ENCODE measurements at places on chromosomes 11 and 22.

- DNase-seq, result no peak
Measured at GRCh38 chr11:64233913-64234586, at the start of gene VEGFB. Gene VEGFB (plus strand): TSS chr11:64234584. CDS start chr11:64234834, 250 bp downstream.

GRCh38 chr11:6586434-6587359 lies 16.7 kb downstream of the RRP8 start:
- no peak for DNase-seq

DNA sequence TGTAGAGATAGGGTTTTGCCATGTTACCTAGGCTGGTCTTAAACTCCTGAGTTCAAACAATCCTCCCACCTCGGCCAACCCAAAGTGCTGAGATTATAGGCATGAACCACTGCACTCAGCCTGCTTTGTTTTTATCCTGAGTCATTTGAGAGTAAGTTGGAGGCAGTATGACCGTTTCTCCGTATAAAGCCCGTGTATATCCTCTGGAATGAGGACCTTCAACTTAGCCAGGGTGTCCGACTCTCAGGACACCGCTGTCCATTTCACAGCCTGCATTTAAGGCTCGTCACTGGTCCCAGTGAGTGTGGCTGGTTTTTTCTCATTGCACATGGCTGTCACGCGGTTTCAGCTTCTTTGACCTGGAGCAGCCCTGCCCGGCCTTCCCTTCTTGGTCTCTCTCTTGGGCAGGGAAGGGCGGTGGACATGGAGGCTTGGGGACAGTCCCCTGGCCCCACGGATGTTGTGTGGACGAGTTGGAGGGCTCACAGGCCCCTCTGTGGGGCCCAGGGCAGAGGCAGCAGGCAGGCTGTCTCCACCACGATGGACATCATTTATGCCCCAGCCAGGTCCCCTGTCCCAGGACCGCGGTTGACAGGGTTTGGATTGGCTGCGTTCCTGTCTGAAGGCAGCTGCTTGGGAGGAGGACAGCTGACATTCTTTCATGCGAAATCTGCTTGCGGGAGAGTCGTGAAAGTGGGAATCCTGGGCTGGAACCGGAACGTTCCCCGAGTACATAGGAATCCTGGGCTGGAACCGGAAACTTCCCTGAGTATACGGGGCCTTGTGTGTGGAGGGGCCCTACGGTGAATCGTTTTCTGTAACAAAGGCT lies 93.3 kb downstream of the KCNQ1 start:
- DNase-seq, result no peak

GRCh38 chr11:93487032-93487483 lies 56.1 kb downstream of the SMCO4 start:
- no peak for DNase-seq

GRCh38 chr11:119937412-119937811 lies 200.5 kb downstream of the TRIM29 start:
- no peak for DNase-seq

DNA sequence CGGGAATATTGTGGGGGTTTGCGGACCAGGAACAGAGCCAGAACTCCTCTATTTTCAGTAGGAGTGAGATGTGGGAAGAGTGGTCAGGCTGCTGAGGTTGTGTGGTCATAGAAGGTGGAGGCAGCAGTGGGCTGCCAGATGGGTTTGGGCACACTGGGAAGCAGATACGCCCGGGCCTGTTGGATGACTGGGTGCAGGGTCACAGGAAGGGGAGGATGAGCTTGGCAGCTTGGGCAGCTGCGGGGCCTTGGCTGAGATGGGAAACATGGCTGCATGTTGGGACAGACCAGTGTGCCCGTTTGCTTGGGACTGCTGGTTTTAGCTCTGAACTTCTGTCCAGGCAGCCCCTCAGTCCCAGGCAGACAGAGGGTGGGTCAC lies 11.4 kb downstream of the SHANK3 start:
- no peak for DNase-seq

DNA sequence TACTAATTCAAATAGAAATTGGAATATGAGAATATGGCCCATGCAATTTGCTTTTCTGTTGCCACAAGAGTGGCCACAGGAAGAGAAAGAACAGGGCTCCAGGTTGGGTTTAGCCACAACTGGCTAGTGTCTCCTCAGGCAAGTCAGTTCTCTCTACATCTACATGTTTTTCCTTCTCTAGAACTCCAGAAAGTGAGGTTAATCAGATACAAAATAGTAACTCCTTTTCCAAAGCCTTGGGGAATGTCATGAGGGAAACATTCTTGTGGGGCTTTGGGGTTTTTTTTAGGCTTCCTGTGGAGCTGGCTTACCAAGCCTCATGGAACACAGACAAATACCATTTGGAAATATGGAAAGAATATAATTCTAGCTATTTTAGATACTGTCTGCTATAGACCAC lies 161.6 kb downstream of the NAV2 start:
- DNase-seq, result no peak

DNA sequence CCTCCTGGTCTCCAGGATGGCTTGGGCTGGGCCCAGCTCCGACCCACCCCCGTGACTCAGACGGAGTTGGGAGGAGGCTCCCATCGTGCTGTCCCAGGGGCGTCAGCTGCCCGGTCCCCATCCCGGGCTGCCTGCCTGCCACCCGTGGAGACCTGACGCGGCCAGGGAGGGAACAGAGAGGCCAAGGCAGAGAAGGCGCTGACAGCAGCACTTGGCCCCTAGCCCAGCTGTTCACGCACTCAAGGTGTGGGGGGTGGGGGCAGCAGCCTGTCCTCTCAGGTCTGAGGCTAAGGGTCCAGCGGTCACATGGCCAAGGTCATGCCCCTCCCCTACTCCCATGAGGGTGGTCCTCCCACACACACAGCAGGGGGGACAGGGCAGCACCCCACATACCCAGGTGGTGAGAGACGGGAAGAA lies 48.6 kb downstream of the ELFN2 start:
- no peak for DNase-seq

GRCh38 chr11:104995001-104995408 lies 26.6 kb upstream of the CASP4 start:
- DNase-seq, result no peak

- DNase-seq, result no peak
Measured at GRCh38 chr11:19922689-19923035, 210.0 kb downstream of the NAV2 start.

DNA sequence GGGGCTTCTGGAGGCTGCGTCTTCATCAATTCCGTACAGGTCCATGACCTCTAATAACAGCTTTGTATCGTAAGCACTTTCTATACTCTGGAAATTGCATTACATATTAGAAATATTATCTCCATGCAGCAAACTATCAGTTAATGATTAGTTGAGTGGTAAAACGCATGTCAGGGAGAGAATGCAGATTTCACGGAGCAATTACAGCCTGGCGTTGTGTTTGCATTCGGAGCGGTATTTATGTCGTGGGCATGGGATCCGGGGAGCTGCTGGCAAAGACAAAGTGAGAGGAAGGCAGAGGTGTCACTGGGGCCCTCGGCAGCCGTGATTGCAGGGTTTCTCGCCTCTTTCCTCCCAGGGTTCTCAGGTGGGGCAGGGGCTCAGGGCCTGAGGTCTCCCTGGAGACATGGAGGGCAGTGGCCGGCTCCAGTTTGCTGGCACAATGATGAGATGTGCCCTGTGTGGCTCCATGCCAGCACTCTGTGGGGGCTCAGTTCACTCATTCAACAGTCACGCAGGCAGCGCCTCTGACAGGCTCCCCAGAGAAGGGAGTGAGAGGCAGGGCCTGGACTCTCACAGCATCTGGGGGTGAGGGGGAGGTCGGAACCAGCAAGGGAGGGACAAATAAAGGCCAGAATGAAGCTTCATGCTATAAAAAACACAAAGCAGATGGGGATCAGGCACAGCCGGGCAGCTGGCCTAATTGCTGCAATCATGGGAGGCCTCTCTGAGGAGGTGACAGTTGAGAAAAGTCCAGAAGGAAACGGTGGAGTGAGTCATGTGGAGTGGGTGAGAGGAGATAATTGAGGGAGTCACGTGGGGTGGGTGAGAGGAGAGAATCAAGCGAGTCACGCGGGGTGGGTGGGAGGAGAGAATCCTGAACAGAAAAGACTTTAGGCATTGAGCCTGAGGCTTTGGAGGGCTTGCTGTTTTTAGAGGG lies 1002.7 kb downstream of the BRD1 start:
- no peak for DNase-seq

DNA sequence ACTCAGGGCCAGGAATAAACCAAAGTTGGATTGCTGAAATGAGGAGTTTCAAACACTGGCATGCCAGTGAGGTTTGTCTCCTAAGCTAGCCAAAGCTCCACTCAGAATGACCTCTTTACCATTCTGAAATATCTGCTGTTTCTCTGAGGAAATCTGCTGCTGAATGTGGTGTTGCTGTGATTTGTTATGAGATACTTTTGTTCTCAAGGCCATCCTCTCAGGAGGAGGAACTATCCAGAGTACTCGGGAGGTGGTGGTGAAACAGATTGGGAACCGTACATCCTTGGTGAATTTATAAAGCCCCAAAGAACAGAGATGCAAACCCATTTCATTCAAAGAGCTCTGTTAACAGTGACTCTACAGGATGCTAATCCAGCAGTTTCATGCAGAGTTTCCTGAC lies 50.5 kb downstream of the BDNF start:
- DNase-seq, result no peak

GRCh38 chr22:27906241-27906640 lies 12.8 kb downstream of the PITPNB start:
- DNase-seq, result no peak

DNA sequence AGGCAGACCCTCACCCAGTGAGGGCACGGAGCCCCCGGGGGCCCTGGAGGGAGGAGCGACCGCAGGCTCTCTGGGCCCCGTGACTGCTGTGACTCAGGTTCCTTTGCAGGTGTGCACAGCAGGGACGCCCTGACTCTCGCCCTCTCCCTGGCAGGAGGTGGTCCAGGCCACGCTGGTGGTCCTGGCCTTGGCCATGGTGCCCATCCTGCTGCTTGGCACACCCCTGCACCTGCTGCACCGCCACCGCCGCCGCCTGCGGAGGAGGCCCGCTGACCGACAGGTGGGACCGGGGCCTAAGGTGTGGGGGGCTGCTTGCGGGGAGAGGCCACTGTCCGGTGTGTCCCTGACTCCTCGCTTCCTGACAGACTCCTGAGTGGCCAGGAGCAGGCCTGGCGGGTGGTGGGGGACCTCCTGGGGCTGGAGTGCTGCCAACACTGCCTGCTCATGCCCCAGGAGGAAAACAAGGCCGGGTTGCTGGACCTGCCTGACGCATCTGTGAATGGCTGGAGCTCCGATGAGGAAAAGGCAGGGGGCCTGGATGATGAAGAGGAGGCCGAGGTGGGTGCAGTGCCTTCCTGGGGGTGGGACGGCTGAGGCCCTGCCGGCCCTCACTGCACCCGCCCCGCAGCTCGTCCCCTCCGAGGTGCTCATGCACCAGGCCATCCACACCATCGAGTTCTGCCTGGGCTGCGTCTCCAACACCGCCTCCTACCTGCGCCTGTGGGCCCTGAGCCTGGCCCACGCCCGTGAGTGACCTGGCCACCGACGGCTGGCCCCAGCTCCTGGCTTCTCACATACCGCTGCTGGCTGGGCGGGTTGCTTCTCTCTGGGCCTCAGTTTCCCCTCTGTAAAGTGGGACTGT lies 10.9 kb downstream of the TCIRG1 start:
- DNase-seq, result no peak

GRCh38 chr22:39997939-39998726 lies 3.4 kb downstream of the FAM83F start:
- DNase-seq, result no peak

DNA sequence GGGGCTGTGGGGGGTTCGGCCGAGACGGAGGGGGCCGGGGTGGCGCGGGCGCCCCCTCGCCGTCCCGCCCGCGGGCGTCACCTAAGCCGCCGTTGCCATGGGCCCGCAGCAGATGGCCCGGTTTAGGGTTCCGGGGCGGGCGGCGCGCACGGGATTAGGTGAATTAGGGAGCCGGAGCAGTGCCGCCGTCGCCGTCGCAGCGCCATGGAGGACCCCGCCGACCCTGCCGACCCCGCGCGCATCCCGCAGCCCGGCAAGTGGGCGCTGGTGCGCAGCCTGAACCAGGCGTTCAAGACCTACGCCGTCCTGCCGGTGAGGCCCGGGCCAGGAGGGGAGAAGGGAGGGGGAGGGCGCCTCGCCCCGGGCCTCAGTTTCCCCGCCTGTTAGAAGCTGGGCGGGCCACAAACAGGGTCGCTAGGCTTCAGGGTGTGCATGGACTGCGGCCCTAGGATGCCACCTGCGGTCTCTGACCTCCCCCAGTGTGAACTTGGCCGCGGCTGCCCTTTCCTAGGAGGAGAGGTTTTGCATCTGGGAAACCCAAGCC lies 10.1 kb downstream of the MYO7A start:
- DNase-seq, result no peak

GRCh38 chr11:76310832-76311595 lies 69.9 kb downstream of the THAP12 start:
- DNase-seq, result no peak

DNA sequence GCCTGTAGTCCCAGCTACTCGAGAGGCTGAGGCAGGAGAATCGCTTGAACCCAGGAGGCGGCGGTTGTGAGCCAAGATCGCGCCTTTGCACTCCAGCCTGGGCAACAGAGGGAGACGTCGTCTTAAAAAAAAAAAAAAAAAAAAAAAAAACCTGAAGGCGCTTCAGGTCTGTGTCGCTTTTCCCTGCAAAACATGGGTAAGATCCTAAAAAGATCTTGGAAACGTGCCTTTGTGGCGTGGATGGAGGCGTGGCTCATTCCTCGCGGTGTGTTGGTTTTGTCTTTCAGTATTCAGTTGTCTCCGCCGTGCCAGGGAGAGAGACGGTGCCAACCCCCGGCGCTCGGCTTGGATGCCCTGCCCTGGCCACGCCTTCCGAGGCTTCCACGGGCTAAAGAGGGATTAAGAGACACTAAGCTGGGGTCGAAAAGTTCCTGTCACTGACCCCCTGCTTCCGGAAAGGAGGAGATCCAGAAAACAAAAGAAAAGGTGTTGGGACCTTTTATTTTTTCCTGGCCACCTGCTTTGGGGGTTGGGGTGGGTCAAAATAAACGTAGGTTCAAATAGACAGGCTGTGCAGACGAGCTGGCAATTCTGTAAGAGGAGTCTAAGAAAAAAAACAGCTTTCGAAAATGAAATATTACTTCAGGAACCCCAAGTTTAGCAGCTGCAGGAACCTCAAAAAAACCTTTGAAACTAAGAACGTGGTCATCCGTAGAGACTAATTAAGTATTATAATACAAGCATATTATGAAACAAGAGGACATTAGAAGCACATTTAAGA lies 1.1 kb upstream of the SLC35F2 start:
- DNase-seq, result no peak

GRCh38 chr11:47329987-47330931 lies 22.2 kb downstream of the MYBPC3 start:
- no peak for DNase-seq

- no peak for DNase-seq
Measured at GRCh38 chr11:29293825-29294224, 723.0 kb downstream of the KCNA4 start.

GRCh38 chr11:61744609-61745156 lies 7.8 kb upstream of the MYRF start:
- DNase-seq, result no peak

Data from GOT3 (cell line).